ENCODE measurements at places on chromosomes 1 and 21.

DNA sequence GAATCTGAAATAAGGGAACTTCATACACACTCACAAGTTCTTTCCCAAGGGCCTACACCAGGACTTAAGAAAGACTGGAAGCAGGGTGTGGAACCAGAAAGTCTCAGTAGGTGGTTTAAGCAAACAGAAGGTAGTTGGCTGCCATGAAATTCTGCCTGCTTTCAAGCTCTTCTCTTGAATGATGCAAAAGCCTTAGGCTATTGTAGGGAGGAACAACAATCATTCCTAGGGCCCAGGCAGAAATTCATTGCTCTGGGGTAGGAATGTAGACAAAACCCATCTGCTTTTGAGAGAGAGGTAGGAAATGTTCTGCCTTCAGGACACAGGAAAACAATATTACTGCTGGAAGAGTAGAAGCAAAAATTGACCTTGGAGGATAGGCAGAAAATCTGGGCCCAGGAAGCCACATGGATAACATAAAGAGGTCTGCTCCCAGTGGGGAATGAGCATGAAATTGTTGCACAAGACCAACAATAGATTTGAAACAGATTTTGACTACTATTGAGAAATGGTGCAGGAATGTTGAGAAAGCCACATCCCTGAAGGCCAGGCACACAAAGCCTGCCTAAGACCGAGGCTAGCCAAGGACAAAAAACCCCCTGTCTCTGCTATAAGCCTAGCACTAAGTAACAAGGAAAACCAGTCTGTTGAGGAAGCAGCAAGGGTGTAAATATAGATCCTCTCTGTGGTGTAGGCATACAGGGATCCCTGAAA is 22.7 kb upstream of the SFT2D2 start:
- DNase-seq: peak; percentile 32

- no peak for DNase-seq
Measured at GRCh38 chr1:235920596-235921375, 54.1 kb upstream of the LYST start.

DNA sequence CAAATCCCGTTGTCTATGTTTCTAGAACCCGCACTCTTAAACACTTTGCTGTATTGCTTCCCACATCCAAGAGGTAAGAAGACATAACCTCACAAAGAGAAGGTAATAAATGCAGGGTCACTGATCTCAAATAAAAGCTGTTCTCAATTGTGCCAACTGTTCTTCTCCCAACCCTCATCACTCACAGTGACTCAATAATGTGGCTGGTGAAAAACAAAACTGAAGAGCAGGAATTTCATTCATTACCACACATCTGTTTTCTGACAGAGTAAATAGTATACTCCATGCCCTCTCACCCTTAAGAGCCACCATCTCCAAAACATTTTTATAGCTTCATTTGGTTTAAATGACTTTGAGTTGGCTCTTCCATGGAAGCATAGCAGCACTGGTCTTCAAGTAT is 6.2 kb upstream of the ERICH3 start:
- no peak for DNase-seq

GRCh38 chr1:56957931-56958330 is 7.9 kb downstream of the C8B start:
- DNase-seq: no peak

- peak; percentile 77 for DNase-seq
Measured at GRCh38 chr1:111804776-111805175, 49.1 kb downstream of the DDX20 start.

- peak; percentile 80 for DNase-seq
Measured at GRCh38 chr21:42578761-42579415, 65.2 kb downstream of the SLC37A1 start.

DNA sequence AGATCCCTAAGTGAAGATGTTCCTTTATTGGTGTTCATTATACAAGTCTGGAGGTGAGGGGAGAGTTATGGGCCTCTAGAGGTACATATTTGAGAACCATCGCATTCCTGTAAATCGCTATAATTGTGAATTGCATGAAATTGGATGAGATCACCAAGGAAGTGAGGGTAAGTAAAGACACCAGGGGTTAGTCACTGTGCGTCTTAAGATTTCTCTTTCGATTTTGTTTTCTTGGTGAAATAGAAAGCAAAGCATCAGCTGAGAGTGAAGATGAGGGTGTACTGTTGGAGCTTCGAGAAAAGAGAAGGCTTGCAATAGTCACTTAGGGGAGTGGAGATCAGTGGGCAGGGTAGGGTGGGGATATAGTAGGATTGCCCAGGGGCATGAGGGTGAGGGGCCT is 82.1 kb downstream of the RAVER2 start:
- DNase-seq: no peak

DNA sequence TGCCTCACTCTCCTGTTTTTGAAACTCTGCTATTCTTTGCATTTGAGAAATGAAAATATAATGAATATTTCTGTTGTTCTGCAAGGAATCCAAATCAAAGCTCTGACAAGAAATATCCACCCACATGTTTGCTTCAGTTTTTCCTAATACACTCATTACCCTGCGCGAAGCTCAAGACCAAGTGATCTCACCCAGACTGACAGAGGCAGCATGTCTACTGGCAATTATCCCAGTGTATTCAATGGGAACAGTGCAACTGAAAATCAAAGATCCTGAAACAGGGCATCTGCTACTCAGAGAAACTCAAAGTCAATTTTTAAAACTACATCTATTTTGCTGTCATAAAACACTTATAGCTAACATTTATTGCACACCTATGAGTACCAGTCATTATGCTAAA is 321.0 kb upstream of the LRRC7 start:
- DNase-seq: no peak

- DNase-seq: no peak
Measured at GRCh38 chr1:167923324-167924056, 9.6 kb upstream of the ADCY10 start.

GRCh38 chr21:17765207-17765606 is 53.9 kb downstream of the C21orf91 start:
- DNase-seq: no peak

- DNase-seq: no peak
Measured at GRCh38 chr1:54500107-54500431, 48.0 kb upstream of the ACOT11 start.

GRCh38 chr1:51417496-51418383 is 87.4 kb upstream of the TTC39A start:
- DNase-seq: no peak

DNA sequence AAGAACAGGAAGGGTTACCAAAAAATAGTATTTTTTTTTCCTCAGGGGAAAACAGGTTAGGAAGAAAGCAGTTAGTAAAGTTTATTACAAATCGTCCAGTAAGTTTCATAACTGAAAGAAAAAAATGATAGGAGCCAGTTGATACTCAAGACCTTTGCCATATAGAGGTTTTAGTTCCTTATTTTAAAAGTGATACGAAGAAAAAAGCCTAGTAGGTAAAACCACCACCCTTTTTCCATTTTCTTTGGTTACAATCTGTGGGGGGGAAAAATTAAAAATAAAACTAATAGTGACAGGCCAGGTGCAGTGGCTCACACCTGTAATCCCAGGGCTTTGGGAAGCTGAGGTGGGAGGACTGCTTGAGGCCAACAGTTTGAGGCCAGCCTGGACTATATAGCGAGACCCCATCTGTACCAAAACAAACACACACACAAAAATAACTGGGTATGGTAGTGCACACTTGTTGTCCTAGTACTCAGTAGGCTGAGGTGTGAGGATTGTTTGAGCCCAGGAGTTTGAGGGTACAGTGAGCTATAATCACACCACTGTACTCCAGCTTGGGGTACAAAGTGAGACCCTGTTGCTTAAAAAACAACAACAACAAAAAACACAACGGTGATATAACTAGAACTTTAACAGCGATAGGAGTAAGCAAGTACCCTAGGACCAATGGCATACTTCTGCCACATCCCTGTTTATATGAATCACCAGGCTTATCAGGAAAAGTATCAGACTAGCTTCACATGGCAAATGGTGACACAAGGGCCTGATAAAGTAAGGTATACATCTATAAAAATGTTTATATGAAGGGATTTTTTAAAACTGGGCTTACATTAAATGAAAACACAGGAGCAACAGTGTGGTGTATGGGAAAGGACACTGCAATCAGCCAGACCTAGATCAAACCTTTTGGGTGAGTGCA is 5.4 kb downstream of the TMEM59 start:
- no peak for DNase-seq

- DNase-seq: no peak
Measured at GRCh38 chr1:247456021-247456420, 1.9 kb downstream of the OR2B11 start.

GRCh38 chr1:222886878-222887351 is 72.1 kb downstream of the DISP1 start:
- no peak for DNase-seq

GRCh38 chr1:111587509-111588174 is 31.9 kb upstream of the RAP1A start:
- no peak for DNase-seq

DNA sequence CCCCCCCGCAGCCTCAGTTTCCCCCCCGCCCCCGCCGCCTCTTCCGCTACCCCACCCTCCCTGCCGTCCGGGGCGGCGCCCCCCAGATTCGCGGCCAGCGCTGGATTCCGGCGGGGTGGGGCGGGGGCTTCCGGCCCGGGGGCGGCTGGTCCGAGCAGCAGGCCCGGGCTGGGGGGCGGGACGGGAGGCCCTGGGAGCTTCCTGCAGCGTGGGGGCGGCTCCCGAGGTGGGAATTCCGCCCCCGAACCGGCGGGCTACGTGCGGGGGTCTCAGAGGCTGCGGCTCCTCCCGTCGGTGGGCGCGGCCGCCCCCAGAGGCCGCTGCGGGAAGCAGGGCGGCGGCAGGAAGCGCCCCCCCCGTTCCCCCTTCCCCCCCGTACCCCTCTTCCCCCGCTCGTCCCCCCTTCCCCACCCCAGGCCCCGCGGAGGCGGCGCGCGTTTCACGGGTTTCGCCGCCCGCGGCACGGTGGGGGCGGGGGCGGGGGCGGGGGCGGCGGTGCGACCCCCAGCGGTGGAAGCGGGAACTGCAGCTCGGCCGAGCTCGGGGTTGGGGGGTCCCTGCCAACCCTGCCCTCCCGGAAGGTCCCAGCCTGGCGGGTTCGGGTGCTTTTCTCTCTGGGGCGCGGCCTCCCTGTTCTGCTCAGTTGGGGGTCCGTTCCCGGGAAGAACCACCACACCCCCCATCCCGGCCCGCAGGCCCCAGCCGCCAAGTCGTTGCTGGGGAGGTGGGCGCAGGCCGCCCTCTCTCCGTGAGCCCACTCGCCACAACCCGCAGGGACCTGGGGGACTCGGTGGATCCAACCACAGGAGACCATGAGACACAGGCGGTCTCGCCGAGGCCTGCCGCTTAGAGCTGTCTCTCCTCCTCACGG is 76.3 kb downstream of the MORN1 start:
- DNase-seq: no peak

DNA sequence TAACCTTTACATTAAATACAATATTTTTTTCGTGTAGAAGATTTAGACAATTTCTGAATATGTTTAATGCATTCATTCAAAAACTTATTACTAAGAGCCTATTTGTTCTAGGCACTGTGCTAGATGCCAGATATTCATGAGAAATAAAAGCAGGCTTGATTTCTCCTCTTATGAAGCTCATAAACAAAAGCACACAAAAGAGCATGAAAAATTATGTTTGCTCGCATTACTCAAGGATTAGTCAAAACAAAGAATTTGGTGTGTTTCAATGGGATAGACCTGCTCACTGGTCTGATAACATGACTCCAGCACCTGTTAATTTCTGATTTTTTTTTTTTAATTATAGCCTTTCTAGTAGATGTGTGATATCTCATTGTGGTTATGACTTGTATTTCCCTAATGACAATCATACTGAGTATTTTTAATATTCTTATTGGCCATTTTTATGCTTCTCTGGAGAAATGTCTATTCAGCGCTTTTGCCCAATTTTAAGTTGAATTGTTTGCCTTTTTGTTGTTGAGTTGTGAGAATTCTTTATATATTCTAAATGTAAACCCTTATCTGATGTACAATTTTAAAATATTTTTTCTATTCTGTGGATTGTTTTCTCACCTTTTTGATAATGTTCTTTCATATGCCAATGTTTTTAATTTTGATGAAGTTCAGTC is 382.3 kb upstream of the ADGRL4 start:
- no peak for DNase-seq

DNA sequence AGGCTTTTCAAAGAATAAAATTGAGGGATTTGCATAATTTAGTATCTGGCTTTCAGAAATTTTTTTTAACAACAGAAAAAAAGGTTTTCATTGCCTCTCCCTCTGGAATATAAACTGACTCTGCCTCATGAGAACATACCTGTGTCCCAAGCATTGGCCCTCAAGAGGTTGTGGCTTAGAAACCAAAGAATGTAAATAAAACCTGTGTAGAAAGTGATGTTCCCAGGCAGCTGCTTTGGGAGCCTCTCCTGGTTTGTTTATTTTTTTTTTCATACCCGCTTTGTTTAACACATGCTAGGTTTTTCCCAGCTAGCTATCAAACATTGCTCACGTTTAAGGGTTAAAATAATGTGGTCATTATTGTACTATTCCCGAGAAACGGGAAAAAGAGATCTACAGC is 40.5 kb upstream of the IFNAR2 start:
- DNase-seq: no peak

GRCh38 chr1:42380586-42381279 is at the start of gene RIMKLA:
RIMKLA (plus strand) TSS chr1:42380792; CDS start chr1:42380935, 143 bp downstream.
- DNase-seq: no peak

DNA sequence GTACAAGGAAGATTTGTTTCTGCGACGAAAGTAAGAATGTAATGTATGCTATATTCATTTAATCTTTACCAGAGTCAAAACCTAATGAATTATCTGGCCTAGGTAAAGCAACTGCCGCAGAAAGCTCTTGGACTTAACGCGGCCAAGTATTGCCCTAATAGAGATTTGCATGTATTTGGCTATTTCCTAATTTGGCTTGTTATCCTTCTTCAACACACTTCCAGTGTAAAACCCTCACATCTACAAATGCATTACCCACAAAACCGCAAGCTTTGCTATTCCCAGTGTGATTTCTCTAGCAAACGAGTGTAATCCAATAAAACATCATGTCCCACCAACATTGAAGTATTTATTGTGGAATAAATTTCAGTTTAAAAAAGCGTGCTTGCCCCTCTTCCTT is 123.8 kb upstream of the LMO4 start:
- no peak for DNase-seq

DNA sequence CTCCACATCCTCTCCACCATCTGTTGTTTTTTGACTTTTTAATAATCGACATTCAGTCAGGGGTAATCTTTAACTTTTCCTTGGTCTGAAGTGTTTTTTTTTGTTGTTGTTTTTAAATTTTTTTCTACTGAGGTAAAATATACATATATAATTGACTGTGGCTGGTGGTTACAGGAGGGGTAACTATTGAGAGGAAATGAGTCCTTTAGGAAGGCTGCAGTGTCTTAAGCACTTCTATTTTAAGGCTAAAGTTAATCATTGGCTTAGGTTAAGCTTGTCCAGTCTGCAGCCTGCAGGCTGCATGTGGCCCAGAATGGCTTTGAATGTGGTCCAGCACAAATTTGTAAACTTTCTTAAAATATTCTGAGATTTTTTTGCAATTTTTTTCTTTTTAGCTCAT is 172.5 kb downstream of the CTH start:
- no peak for DNase-seq
